ENCODE measurements at places on chromosomes 4 and X.

GRCh38 chr4:155614111-155614762, 52.4 kb upstream of the GUCY1A1 start:
- H3K4me1 ChIP-seq, result no peaks in the 10 kb centered on the region
- H3K27ac ChIP-seq, result no peak overlapping the region
- no peaks in the 10 kb centered on the region for H3K36me3 ChIP-seq
- no peak overlapping the region for H3K4me3 ChIP-seq
- no peaks in the 10 kb centered on the region for H3K27me3 ChIP-seq

- no peaks in the 10 kb centered on the region for H3K27me3 ChIP-seq
- H3K4me3 ChIP-seq, result no peak overlapping the region
- no peaks in the 10 kb centered on the region for H3K36me3 ChIP-seq
These were observed 2135.9 kb downstream of the ARAP2 start for GRCh38 chr4:34108391-34108790.

DNA sequence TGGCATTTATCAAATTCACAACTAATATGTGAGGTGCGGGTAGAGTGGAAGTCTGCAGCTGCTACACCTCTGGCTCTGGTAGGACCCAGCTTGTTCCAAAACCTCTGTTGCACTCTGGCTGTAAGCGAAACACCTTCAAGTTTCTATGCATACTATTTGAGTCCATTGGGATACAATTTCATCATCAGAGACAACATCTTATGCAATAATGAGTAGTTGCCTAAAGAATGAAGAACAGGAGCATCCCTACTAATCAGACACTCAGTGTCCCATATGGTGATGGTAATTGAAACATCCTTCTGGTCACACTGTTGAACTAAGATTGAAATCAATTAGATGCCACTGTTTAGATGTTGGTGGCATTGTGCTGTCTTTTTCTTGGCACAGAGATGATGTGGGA, 178.4 kb downstream of the MGST2 start:
- DNase-seq, result no peak
- H3K36me3 ChIP-seq, result no peaks in the 10 kb centered on the region
- no peak overlapping the region for H3K27ac ChIP-seq
- no peaks in the 10 kb centered on the region for H3K27me3 ChIP-seq
- H3K4me1 ChIP-seq, result peaks cover 26% of the 10 kb centered on the region

DNA sequence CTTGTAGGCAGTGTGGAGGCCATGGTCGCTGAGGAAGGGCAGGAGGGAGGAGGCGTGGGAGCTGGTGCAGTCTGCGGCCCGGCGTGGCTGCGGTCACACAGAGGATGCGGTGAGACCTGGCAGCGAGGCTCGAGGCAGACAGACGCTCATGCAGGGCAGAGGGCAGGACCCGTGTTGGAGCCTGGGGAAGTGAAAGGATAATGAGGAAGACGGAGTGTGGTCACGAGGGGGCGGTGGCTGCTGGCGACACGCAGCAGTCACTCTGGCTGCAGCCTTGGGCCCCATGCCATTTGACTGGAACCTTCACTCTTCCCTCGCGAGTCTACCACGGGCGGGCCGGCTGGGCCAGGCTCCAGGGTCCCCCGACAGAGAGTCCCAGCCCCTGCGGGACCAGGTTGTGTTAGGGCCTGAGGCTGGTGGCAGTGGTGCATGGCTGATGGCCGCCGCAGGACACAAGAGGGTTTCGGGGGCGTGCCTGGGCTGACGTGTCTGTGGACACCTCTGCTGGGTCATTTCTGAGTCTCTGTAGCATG, 68.8 kb upstream of the HGFAC start:
- peaks cover 51% of the 10 kb centered on the region for H3K4me1 ChIP-seq
- no peak overlapping the region for H3K27ac ChIP-seq
- H3K36me3 ChIP-seq, result no peaks in the 10 kb centered on the region
- H3K27me3 ChIP-seq, result peaks cover 2% of the 10 kb centered on the region
- no peak overlapping the region for H3K4me3 ChIP-seq

- H3K27ac ChIP-seq, result no peak overlapping the region
- DNase-seq, result no peak
- no peaks in the 10 kb centered on the region for H3K36me3 ChIP-seq
- H3K27me3 ChIP-seq, result no peaks in the 10 kb centered on the region
- no peaks in the 10 kb centered on the region for H3K4me1 ChIP-seq
These were observed 94.9 kb upstream of the SHISA3 start for GRCh38 chr4:42302348-42302747.

GRCh38 chr4:173797296-173797695, 267.3 kb upstream of the HAND2 start:
- no peaks in the 10 kb centered on the region for H3K36me3 ChIP-seq
- H3K27me3 ChIP-seq, result no peaks in the 10 kb centered on the region
- no peak overlapping the region for H3K27ac ChIP-seq
- no peaks in the 10 kb centered on the region for H3K4me1 ChIP-seq

DNA sequence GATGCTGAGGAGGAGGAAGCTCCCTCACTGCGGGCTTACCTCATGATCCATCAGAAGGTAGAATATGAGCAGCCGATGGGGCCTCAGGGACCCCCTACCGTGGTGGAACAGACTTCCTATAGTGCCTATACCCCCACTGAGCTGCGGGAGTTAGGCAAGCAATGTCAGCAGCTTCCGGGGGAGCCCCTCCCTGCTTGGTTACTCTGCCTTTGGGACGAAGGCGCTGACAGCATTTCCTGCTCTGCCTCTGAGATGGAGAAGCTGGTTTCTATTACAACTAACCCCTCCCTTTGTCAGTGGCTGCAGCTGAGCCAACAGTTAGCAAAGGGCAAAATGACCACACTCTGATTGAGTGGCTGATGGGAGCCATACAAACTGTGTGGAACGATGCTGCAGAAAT, 430.7 kb downstream of the IDS start:
- no peak overlapping the region for H3K4me3 ChIP-seq
- peak; percentile 5 for DNase-seq
- no peak overlapping the region for H3K27ac ChIP-seq

DNA sequence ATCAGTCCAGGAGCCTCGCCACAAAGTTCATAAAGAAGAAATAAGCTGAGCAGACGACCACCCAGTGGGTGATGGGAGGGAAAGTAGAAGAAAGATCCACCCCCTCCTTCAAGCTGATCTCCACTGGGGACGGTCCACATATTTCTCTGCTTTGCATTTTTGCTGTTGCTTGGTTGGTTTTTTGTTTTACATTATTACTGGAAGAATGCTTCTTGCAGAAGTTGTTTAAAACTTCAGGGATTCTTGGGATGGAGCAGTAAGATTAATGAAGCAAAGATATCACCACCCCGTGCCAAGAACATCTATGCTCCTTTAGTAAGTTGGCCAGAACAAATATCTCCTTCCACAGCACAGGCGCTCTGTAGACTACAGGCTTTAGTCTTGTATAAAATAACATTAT, 30.1 kb downstream of the LGI2 start:
- H3K27me3 ChIP-seq, result no peaks in the 10 kb centered on the region
- H3K27ac ChIP-seq, result no peak overlapping the region
- H3K4me3 ChIP-seq, result no peak overlapping the region
- H3K4me1 ChIP-seq, result peaks cover 4% of the 10 kb centered on the region

GRCh38 chr4:109294468-109295020, 7.9 kb downstream of the COL25A1 start:
- H3K4me1 ChIP-seq, result no peaks in the 10 kb centered on the region
- no peak overlapping the region for H3K27ac ChIP-seq
- H3K4me3 ChIP-seq, result no peak overlapping the region
- DNase-seq, result no peak

- no peaks in the 10 kb centered on the region for H3K36me3 ChIP-seq
- no peak overlapping the region for H3K27ac ChIP-seq
- H3K4me1 ChIP-seq, result no peaks in the 10 kb centered on the region
- no peaks in the 10 kb centered on the region for H3K27me3 ChIP-seq
- no peak overlapping the region for H3K4me3 ChIP-seq
These were observed 623.5 kb downstream of the FSTL5 start for GRCh38 chr4:161540265-161540664.

- no peak overlapping the region for H3K27ac ChIP-seq
- no peak for DNase-seq
- H3K36me3 ChIP-seq, result no peaks in the 10 kb centered on the region
- H3K4me1 ChIP-seq, result no peaks in the 10 kb centered on the region
- H3K4me3 ChIP-seq, result no peak overlapping the region
These were observed 14.3 kb upstream of the AWAT1 start for GRCh38 chrX:70219938-70220764.
